ENCODE measurements at places on chromosomes 7 and 10.
A peak's percentile ranks its signal among the peaks of the same experiment; 100 is the strongest.

DNA sequence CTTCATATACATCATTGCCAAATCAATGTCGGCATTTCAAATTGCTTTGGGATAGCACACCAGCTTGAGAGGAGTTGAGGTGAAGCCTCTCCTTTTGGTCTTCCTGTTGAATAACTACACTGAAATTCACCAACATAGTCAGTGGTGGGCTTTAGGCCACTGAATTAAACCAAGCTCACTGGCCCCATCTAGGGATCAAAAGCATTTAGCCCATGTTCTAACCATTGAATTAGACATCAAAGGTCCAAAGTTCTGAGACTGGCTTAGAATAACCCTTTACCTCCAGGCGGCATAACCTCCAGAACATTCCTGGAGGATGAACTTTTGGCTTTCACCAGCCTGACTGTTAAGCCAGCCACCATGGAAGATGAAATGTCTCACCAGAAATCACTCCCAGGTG, 54.6 kb downstream of the BPGM start:
- no peaks in the 10 kb centered on the region for H3K36me3 ChIP-seq
- H3K27me3 ChIP-seq: no peaks in the 10 kb centered on the region
- H3K27ac ChIP-seq: no peak overlapping the region
- no peak overlapping the region for H3K4me3 ChIP-seq

DNA sequence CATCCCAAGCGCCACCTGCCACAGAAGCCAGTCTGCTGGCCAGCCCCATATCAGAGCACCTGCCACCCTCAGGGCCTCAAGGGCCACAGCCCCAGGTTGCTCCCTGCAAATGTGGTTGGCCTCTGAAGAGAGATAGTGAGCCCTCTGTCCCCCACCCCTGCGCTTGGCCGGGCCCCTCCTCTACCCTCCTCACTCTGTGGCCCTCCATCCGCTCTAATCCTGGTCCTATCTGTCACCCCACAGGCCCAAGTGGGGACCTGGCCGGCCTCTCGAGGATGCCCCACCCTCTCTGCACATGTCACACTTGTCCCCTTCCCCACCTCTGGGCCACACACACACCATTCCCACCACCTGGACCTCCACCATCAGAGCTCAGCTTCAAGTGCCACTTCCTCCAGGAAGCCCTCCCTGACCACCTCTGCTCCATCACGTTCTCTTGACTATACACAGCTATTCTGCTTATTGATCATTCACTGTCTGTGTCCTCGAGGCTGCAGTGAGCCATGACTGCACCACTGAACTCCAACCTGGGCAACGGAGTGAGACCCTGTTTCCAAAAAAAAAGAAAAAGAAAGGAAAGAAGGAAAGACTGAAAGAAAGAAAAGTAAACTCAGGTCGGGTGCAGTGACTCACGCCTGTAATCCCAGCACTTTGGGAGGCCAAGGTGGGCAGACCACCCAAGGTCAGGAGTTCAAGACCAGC, 42.4 kb downstream of the TNRC18 start:
- H3K36me3 ChIP-seq: peaks cover 22% of the 10 kb centered on the region
- no peak overlapping the region for H3K4me3 ChIP-seq
- H3K27ac ChIP-seq: no peak overlapping the region
- no peaks in the 10 kb centered on the region for H3K27me3 ChIP-seq
- H3K4me1 ChIP-seq: peaks cover 24% of the 10 kb centered on the region
- no peak for DNase-seq

DNA sequence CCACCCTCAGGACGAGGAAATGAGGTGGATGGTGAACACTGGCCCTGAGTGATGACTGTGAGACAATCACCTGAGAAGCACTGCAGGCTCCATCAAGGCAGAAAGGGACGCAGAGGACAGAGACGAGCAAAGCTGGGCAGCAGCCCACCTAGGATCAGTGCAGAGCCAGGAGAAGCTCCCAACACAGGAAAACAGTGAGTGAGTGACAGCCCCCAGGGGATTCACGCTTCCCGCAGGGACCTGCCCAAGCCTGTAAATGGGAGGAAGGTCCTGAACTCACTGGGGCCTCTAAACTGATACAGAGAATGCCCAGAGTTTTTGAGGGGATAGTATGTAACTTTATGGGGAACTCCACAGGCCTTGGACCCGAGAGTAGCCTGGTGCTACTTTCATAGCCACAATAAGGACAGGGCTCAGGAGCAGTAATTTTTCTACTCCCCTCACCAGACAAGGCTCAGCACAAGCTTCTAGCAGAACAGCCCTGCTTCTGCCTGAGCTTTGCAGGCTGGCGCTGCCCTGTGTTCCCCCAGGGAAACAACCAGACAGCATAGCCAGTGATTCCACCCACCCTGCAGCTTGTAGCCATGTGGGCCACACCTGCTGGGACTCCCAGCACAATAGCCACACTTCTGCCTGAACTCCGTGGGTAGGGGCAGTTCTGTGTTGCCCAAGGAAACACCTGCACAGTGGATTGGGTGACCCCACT, 708.4 kb downstream of the POM121L12 start:
- H3K27me3 ChIP-seq: no peaks in the 10 kb centered on the region
- H3K4me3 ChIP-seq: no peak overlapping the region
- no peak overlapping the region for H3K27ac ChIP-seq

DNA sequence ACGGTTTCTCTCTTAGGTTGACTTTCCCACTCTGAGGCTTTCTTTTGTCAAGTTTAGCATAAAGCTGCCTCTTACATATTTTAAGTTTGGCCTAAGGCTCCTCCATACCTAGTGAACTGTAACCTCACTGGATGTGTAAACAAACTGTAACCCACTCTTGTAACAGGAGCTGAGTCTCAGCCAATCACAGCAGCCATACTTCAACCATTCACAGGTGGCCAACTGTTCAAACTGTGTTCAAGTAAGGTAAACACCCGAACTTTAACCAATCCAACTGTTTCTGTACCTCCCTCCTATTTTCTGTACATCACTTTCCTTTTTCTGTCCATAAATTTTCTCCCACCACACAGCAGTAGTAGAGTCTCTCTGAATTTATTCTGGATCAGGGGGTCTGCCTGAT, 7.7 kb upstream of the NRBF2 start:
- no peaks in the 10 kb centered on the region for H3K4me1 ChIP-seq
- H3K27ac ChIP-seq: no peak overlapping the region
- DNase-seq: no peak
- no peaks in the 10 kb centered on the region for H3K36me3 ChIP-seq
- H3K4me3 ChIP-seq: no peak overlapping the region

DNA sequence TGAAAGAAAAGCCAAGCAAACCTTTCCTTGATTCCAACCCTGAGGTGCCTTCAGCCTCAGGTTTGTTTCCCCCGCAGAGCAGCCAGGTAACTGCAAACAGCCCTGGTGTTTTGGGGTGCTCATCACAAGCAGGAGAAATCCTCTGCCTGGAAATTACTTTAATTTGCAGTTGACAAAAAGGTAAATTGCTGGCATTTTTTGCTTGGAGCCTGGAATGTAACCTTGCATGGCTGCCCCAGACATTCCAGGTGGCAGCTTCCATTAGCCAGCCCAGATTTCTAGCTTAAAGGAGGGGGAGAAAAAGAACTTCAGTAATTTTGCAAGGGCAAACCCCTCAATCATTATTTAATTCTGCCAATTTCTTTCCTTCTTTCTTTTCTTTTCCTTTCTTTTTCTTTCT, 194.4 kb downstream of the MYOF start:
- H3K36me3 ChIP-seq: no peaks in the 10 kb centered on the region
- no peak overlapping the region for H3K4me3 ChIP-seq
- H3K27me3 ChIP-seq: no peaks in the 10 kb centered on the region
- H3K27ac ChIP-seq: no peak overlapping the region
- no peak for DNase-seq

DNA sequence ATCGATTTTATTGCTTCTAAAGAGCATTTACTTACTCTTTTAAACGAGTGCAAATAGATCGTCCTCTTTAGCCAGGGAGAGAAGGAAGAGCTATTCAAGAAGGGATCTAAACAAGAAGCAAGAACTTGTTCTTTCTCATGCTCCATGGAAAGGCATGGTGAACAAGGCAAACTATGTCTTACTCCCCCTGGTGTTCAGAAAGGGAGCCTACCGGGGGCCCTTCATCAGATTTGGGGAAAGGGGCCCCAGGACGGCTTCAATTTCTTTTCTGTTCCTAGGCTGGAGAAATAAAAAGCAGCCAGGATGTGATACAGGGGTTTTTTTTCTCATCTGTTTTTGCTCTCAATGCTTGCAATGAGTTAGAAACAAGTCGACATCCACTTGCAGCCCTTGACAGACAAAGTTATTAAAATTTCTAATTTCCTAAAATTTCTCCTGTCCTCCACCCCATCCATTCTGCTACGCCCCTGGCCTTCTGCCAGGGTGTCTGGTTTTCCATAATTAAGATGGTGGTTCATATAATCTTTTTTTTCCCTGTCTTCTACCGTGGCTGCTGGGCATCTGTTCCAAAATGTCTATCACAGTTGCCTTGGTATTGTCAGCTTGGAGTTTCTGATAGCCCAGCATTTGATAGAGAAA, 214.4 kb downstream of the CREB5 start:
- DNase-seq: peak; percentile 40
- no peaks in the 10 kb centered on the region for H3K4me1 ChIP-seq
- H3K27ac ChIP-seq: no peak overlapping the region

DNA sequence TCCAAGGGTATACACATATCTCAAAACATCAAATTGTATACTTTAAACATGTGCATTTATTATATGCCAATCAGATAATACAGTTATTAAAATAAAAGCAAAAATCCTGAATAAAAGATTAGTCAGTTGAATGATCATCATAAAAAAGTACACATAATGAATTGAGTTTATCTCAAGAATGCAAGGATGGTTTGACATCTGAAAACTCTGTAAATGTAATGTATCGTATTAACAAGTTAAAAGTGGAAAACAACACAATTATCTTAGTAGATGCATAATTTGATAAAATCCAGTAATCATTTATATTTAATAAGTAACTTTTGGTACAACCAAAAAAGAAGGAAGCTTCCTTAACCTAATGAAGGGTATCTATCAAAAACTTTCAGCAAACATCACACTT, 86.6 kb downstream of the COL28A1 start:
- no peak for DNase-seq
- H3K4me3 ChIP-seq: no peak overlapping the region
- H3K4me1 ChIP-seq: no peaks in the 10 kb centered on the region
- H3K27ac ChIP-seq: no peak overlapping the region
- H3K36me3 ChIP-seq: no peaks in the 10 kb centered on the region
- peaks cover 2% of the 10 kb centered on the region for H3K27me3 ChIP-seq

DNA sequence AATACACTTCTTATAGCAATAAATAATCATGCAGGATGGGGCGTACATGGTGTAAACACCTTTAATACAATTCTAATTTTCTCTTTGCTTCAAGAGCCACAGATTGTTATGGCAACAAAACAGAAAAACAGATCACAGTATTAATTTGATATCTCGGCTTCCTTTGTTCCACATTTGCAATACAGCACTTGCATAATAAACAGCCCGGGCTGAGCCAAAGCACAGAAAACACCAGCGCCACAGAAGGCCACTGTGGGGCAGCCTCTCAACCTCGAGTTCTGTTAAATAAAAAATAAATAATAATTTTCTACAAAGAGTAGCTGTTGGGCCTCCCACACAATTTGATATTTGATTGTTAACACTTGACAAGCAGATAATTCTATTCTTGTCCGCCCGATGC, 255.9 kb downstream of the USP6NL start:
- H3K4me1 ChIP-seq: no peaks in the 10 kb centered on the region
- DNase-seq: no peak
- H3K27me3 ChIP-seq: no peaks in the 10 kb centered on the region
- H3K27ac ChIP-seq: no peak overlapping the region
- H3K36me3 ChIP-seq: no peaks in the 10 kb centered on the region

Data from CD4-positive, CD25-positive, alpha-beta regulatory T cell (primary cell).